ENCODE measurements at places on chromosomes 1 and 21.

GRCh38 chr1:167137793-167138510 lies 44.1 kb downstream of the STYXL2 start:
- DNase-seq: no peak

GRCh38 chr1:3373175-3373574 lies 81.3 kb upstream of the ARHGEF16 start:
- no peak for DNase-seq

DNA sequence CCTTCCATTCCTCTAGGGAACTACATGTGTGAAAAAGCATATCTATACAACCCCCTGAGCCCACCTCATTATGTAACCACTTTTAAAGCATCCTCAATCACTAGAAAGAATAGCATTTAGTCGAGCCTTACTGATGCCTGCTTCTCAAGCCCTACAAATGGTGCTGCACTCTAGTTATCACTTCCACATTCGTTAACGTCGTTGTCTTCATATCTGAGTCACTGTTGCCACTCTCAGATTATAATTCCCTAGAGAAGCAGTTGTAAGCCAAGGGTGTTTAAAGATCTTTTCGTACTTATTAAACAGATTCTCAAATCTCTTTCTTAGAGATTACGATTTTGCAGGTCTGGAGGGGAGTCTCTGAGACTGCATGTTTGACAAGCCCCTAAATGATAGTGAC lies 16.5 kb downstream of the ATP1B1 start:
- DNase-seq: no peak

DNA sequence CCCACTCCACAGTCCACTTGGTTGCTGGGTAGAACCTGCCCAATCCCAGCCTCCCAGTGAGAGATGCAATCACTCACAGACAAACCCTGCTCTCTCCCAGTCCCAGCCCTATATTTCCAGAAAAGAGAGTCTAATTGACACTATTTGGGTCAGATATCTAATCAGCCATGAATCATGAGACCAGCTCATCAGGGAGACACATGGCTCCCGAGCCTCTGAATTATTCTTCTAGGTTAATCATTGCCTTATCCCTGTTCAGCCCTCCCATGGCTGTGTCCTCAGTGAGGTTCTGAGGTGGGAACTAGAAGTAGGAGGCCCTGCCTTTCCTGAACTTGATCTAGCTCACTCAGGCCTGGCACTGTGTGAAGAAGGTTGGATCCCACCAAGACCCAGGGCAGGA lies 49.9 kb upstream of the ZC3H12A start:
- DNase-seq: no peak

- no peak for DNase-seq
These were observed 49.3 kb downstream of the ZC3H11B start for GRCh38 chr1:219563568-219563967.

DNA sequence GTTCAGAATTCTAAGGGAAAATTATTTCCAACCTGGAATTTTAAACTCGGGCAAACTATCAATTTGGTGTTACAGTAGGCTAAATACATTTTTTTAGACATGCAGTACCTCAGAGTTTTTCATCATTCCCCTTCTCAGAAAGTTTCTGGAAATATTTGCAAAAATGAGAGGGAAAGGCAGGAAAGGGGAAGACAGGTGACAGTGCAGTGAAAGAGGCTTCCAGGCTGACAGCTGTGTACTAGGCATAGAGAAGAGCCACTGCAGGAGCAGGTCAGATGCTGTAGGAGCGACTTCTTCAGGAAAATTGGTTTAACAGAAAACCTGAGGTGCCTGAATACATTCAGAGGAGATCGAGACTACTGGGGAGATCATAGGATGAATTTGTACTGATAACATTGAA lies 19.9 kb downstream of the CERS2 start:
- no peak for DNase-seq

DNA sequence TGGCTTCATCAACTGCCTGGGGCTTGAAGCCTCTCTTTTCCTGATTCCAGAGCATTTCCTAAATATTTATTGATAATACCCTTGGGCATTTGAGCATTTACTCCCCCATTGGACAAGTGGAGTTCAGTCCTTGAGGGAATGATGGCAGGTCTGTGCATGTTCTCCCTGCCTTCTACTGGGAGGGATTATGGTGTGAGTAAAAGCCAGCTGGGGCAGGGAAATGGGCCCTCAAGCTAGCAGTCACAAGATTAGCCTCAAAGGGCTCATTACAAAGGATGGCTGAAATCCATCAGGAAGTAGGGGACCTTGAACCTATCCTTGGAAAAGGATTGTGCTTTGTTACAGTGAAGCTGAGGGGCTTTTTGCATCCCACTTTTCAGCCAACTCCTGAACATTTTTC lies 24.2 kb upstream of the OSBPL9 start:
- DNase-seq: no peak

DNA sequence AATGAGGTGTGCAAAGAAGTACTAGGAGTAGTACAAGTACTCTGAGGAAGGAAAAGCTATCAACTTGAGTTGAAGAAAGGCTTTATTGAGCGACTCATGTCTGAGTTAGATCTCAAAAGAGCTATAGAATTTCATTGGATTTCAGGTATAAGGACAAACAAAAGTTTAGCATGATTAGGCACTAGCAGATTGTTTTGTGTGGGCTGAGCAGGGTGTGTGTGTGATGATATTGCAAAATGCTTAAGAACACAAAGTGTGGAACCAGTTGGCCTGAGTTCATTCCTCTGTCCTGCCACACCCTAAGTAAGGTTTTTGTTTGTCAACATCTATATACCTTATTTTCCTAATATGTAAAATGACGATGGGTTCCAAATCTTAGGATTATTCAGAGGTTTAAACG lies 158.9 kb downstream of the KCNK2 start:
- DNase-seq: no peak

- DNase-seq: no peak
These were observed 19.9 kb upstream of the LPAR3 start for GRCh38 chr1:84912726-84913554.

GRCh38 chr1:4584449-4584848 lies 70.0 kb upstream of the AJAP1 start:
- DNase-seq: no peak

DNA sequence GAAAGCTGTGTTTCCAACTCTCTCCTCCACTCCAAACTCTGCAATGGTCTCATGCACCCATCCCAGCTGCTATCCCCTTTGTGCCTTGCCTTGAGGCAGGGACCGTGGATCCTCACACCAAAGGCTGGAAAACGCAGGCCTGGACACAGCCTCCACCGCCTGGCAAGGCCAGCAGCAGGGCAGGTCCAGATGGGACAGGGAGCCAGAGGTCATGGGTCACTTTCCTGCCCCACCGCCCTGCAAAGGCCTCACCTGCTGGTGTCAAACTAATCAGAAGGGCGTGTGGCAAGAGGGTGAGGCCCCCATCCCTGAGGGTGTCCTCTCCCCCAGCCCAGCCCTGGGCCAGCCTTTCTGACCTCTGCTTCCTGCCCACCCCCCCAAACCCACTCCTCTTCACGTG lies 106.3 kb downstream of the PAX7 start:
- DNase-seq: no peak

DNA sequence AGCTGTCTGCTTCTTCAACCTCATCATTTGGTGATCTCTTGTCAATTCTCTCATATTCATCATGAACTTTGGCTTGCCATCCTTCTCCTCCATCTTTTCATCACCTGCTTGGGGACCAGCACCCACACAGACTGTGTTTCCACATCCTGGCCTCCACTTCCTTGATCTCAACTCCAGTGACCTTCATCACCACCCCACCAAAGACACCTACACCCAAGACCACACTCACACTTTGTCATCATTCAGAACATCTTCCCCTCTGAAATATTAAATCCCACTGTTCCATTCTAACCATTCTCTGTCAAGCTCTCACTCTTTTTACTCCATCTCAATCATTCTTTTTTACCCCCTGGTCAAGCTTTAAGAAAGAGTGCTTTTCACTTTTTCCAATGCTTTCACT lies 115.5 kb upstream of the VAV3 start:
- DNase-seq: no peak

DNA sequence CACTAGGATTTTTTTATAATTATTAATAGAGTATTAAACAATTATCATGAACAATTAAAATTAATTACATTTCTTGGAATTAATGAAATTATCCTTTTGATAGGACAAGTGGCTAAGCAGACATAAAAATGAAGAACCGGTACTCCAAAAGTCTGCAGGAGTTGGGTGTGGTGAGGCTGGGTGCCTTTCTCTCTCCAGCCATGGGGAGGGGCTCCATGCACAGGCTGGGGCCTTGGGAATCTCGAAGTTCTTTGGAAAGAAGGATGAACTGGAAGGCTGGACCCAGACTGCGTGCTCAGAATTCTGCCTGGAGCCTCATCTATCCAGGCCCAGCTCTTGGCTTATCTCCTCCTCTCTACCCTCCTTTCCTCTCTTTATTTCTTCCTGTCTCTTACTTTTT lies 94.1 kb downstream of the ACTL8 start:
- no peak for DNase-seq

- no peak for DNase-seq
These were observed 997 bp downstream of the CASZ1 start for GRCh38 chr1:10795276-10796021.

DNA sequence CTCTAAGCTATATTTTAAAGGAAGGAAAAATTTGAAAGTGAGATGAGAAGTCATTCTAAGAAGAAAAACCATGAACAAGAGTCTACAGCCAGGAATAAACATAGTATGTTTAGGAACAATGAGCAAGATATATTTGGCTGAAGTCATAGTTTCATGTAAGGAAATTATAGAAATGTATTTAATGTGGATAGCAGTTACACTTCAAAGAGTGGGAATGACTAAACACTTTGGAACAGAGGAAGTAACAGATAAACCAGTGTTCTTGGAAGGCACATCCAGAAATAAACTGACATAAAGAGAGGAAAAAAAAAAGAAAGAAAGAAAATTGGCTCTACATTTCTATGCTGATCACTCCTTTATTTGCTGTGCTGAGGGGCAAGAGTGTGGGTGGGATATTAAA lies 18.0 kb downstream of the C8A start:
- DNase-seq: no peak

DNA sequence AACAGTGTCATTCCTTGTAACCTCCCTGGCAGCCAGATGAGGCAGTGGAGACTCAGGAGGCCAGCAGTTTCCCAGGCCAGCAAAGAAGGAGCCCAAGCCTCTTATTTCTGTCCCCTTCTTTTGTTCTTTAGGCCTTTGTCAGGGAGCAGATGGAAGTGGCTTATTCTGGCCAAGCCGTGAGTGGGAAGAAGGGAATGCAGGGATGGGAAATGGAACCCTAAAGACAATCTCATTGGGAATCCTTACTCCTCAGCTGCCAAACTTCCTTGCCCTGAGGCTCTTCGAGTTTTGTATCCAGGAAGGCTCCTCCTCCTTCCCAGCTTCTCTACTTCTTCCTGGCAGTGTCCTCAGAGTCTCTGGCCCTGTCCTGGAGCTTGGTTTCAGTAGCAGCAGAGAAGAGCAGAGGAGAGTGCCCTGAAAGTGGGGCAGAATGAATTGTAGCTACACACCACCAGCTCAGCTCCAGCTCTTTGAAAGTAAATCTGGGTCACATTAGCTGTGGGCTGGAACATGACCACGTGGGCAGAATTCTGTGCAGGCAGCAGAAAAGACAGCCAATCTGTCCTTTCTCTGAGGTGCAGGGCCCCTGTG lies 63.9 kb downstream of the NDUFS5 start:
- DNase-seq: no peak

DNA sequence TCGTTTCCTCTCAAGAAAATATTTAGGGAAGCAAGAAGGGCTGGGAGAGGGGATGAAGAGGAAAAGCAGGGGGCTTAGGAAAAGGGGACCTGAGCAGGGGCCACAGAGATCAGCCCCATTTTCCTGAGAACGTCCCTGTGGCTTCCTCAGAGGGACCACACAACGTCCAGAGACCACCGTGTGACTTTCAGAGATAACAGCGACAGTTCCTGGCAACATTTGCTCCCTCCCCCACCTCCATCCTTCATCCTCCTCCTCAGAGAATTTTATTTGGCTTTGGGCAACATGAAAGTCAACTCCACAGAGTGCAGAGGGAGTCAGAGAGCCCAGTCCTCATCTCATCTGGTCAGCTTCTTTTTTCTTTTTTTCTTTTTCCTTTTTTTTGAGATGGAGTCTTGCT lies 50.9 kb downstream of the RUNX1 start:
- no peak for DNase-seq

- DNase-seq: no peak
These were observed 150.5 kb upstream of the DUSP10 start for GRCh38 chr1:221892301-221892830.

GRCh38 chr1:159005676-159006075 lies 4.0 kb upstream of the IFI16 start:
- no peak for DNase-seq

GRCh38 chr1:201508809-201509208 lies 1.9 kb upstream of the CSRP1 start:
- no peak for DNase-seq

- no peak for DNase-seq
These were observed 4.4 kb upstream of the SLC37A1 start for GRCh38 chr21:42509244-42509643.

DNA sequence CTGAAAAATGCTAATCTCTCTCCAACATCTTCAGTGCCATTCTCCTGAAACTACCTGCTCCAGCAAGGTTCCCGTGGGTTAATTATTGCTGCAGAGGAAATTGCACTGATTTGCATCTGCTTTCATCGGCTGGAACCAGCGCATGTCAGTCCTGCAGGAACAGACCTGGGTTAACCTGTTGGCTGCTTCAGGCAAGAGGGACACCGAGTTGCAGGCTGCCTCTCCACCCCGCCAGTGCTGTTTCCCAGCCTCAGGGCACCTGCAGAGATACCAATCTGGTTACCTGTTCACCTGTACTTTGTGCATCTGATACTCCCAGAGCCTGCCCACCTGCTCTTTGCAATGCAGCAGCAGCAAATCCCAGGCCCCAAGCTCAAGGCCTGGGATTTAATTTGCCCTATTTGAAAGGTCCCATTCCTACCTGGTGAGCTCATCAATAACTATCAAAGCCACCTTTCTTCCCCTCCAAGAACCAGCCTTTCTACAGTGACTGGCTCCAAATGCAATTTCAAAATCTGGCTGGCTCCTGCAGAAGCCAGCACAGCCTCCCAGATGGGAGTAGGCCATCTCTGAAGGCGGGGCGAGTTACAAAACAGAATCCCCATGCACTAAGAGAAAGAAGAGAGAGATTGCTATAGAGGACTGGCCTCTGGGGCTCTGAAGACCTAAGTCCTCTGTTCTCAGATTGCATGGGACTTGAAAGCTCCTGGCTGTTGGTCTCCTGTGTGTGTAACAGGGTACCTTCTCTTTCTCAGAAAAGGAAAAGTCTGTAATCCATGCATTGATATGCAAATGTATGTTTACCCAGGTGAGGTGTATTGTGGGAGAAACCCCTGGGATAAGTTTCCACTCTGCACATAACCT lies 67.8 kb downstream of the TOMM20 start:
- DNase-seq: no peak

- no peak for DNase-seq
These were observed 158.1 kb upstream of the IGSF21 start for GRCh38 chr1:17949511-17949910.

DNA sequence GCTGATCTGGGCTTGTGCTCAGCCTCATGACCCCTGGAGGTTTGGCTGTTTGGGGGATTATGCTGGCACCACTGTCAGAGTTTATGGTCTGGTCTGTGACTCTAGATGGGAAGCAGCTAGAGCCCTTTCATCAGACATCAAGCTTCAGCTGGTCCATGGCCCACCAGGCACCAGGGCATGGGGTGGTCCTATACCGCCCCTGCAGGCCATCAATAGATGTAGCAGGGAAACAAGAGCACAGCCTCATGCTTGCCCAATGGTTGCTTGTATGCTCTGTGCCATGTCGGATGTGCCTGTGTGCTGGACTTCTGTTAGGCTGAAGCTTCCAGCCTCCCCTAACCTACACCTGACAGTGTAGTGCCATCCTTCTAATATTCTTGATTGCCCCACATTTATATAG lies 71.1 kb upstream of the CD34 start:
- no peak for DNase-seq

GRCh38 chr1:244047621-244048255 lies 3.3 kb upstream of the ZBTB18 start:
- DNase-seq: peak; percentile 4

GRCh38 chr21:27104846-27105431 lies 138.1 kb upstream of the ADAMTS5 start:
- DNase-seq: no peak
